ENCODE measurements at places on chromosomes 6 and 20. TPM values are rescaled to one million over a fixed set of nuclear protein-coding genes. Genes with fewer than 3 reads are reported as not detected.

- no peak for DNase-seq
These were observed 493.3 kb downstream of the ADGRB3 start for GRCh38 chr6:69128411-69128810.

The EYS gene
- under 0.01 TPM for total RNA-seq

- DNase-seq: peak; percentile 85
These were observed 5.9 kb upstream of the TCEA2 start for GRCh38 chr20:64056889-64057627.

DNA sequence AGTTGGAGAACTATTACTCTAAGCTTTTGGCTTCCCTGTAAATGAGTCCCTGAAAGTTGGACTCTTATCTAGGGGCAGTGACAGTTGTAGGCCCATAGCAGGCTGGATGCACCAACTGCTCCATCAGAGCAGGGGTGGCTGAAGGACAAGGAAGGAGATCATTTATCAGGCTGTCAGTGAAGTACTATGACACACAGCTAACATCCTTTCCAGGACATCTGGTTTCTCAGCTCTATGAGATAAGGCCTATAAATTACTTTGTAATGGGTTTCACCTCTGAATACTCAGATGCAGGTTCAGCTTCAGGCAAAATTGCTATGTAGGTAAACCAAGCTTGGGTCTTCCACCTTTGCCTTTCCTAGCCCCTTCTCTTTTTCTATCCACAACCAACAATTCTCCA is 468.5 kb downstream of the KIF16B start:
- no peak for DNase-seq

GRCh38 chr6:1322156-1322555 is 10.3 kb downstream of the FOXQ1 start:
- no peak for DNase-seq

DNA sequence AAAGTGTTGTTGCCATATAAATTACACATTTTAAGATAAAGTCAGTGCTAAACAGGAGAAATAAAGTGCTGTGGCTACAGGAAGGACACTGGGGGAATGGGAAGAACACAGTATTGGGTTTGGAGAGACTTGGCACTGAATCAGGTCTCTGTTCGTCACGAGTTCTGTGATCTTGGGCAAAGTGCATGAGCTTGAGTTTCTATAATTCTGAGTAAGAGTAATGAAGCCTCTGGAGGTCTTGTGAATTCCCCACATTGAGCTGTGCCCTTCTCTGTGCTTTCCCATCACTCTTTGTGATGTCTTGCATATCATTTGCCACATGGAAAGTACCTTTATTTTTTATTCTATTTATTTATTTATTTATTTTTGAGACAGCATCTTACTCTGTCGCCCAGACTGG is 16.8 kb upstream of the EEF1A1 start:
- no peak for DNase-seq

DNA sequence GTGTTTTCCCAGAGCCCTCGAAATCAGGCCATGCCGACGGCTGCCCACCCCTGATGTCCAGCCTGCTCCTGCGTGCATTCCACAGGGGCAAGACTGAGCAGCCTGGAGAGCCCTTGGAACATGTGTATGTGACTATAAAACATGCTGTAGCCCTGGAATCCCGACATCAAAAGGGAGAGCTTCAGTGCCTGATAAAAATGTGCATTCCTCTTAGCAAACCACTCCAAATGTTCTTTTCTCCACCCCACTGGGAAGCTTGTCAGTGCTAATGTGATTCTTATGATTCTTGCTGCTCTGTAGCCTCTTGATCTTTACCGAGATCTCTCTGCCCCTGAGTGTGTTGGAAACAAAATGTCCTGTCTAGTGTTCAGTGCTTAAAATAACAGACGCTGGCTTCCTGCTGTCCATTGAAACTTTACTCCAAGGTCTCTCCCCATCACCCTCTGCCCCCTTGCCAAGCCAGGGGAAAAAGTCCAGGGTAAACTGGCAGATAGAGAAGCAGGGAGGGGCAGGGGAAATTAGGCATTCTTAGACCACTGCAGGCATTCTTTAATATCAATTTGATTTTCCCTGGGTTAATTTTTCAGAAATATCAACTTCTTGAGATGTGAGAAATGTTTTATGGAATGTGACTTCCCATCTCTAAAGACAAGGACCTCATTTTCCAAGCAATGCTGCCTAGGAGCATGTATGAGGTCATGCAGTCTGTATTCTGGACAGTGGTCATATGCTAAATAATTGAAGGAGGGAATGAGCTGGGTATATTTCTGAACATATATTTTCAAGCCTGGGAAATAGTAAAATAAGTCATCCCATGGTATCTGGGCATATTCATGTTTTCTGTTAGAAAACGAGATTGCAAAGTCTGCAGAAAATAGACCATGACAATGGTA is 73.8 kb upstream of the ISM1 start:
- no peak for DNase-seq

- DNase-seq: no peak
These were observed 29.0 kb downstream of the CDK19 start for GRCh38 chr6:110786271-110786670.

- DNase-seq: no peak
These were observed 274.1 kb upstream of the CITED2 start for GRCh38 chr6:139648430-139649000.

- DNase-seq: no peak
These were observed 75.9 kb upstream of the EYA4 start for GRCh38 chr6:133165235-133165634.

GRCh38 chr20:38776363-38776762 is 28.1 kb downstream of the ACTR5 start:
- DNase-seq: no peak

DNA sequence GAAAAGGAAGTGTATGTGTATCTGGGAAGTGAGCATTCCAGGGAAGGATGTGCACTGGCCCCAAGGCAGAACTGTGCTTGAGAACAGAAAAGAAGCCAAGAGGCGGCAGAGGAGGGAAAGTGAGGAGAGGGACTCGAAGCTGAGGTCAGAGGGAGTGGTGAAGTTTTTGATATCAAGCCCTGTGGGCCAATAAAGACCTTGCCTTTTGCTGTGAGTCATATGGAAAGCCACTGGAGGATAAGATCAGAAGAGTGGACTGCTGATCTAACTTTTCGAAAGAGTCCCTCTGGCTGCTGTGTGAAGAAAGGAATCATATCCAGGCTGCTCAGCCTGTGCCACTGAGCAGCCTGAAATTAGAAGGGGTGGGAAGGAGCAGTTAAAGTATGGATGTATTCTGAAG is 99.4 kb downstream of the EYA4 start:
- DNase-seq: no peak

DNA sequence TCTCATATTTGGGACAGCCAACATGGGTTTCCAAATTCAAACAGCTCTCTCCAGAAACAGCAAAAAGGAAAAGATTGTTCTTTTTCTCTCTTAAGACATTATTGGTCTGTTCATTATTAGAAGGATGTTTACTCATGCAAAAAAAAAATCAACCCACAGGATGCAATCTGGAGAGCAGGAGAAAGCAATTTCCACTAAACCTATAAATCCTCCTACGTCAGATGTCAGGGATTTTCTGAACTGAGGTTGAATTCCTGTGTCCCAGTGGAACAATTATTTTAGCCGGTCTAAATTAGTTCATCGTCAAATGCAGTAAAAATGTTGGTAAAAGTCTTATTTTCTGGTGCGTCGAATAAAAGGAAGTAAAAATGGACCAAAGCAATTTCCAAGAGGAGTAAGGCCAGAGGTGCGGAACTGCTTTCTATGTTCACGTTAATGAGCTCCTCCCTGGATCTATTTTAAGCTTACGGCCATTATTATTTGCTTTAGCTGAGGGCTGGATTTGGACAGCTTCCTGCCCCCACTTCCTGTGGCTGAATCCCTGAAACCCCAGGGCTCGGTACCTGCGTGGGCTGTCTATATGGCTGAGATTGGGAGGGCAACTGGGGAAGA is at the start of gene GABRR1:
TSS of gene GABRR1 (minus strand) at position 60 of the 612 bp plus-strand sequence. CDS start at position 24, 36 bp downstream.
- no peak for DNase-seq

The HLA-DRB1 gene
- total RNA-seq: 1.5 TPM

GRCh38 chr6:12126051-12126450 is 113.9 kb downstream of the HIVEP1 start:
- DNase-seq: no peak

DNA sequence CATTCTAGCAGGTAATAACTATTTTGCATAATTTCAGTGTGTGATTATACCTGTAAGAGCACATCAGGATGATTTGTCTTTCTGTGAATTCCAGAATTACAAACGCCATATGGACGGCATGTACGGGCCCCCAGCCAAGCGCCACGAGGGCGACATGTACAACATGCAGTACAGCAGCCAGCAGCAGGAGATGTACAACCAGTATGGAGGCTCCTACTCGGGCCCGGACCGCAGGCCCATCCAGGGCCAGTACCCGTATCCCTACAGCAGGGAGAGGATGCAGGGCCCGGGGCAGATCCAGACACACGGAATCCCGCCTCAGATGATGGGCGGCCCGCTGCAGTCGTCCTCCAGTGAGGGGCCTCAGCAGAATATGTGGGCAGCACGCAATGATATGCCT is 122.7 kb downstream of the TMEM242 start:
- DNase-seq: no peak

DNA sequence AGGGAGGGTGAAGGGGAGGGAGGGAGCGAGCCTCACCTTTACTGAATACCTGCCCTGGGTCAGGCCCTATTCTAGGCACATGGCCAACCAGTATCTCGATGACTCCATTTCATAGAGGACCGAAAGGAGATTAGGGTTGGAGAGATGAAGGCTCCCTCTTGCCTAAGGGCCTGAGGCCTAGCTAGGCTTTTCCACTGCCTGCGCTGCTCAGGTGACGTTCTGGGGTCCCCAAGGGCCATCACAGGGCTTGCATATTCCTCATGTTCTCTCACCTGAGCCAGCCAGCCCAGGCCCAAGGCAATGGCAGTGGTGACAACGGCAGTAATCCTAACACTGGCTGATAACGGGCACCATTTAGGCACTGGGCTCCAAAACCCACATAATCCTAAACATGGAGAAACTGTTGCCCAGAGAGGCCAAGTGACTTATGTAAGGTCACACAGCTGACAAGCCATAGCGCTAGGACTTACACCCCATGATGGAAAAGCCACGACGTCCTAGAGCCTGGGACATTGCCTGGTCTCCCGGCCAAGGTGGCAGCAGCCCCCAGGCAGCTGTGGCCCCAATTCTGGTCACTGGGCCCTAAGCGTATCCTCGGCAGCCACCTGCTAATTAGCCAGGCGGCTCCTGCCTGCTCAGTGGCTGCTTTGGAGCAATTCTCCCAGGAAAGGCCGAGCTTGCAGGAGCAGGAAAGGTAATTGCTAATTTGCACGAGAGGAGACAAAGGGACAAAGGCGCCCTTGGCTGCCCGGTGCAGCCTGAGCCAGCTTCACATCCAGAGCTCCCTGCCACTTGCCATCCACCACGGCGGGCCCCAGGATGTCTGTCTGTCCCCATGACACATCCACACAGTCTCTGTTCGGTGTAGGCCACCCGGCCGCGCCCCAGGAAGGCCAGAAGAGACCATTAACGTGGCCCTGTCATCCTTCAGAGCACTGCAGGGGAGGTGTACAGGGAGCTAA is 21.5 kb downstream of the NOL4L start:
- DNase-seq: no peak

- DNase-seq: peak; percentile 22
These were observed 47.8 kb upstream of the NT5E start for GRCh38 chr6:85402071-85402470.

- DNase-seq: no peak
These were observed 13.7 kb upstream of the MLN start for GRCh38 chr6:33817489-33817888.

The DSP gene
- total RNA-seq: 19.2 TPM

The C6orf58 gene
- total RNA-seq: not detected

GRCh38 chr20:3158968-3159431 is 665 bp downstream of the FASTKD5 start:
- peak; percentile 41 for DNase-seq

DNA sequence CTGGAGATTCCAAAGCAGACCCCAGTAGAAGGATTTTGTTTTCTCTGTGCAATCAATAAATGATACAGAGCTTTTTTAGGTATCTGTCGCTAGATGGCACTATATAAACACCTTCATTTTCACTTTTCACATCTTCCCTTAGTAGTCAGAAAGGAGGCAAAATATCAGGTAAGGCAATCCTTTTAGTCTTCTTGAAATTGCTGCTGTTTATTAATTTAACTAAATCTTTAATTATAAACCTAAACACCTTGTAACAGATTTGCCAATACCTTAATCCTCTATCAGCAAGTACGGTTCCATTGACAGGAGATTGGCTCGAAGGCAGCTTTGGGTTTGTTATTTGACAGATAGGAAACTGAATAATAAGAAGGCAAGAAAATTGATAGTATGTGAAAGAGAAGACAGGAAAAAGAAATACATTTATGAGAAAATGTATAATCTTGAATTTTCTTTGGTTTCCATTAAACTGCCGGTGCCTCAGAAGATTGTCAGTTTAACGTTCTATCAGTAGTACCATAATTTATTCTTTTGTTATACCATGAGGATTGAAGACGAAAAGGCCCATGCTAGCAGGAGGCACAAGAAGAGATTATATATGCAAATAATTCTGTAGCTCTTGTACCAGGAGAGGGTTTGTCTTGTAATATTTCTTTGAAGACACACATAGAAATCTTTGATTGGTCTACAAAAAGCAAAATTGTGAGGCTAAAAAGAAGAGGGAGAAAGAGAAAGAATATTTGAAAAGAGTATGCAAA is 23.5 kb upstream of the IBTK start:
- peak; percentile 34 for DNase-seq

The ERVFRD-1 gene
- total RNA-seq: under 0.01 TPM

DNA sequence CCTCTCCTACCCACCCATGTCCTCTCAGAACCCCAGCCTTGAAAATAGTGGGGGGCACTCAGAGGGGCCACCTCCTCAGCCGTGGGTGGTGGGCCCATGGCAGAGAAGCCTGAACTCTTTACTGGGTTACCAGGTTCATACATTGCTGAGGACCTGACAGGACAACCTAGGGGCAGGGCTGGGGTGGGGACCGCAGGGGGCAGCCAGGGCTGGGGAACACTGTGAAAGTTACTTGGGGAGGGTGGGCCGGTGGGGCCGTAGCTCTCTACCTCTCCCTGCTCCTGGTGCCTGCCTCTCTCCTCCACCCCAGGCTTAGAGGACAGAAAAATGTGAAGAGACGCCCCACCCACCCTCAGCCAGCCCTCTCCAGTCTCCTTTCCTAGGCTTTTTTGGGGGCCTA is 15.4 kb downstream of the MDFI start:
- no peak for DNase-seq

The DCBLD1 gene
- 32.3 TPM for total RNA-seq

The KIF6 gene
- under 0.01 TPM for total RNA-seq

GRCh38 chr6:89527634-89528033 is 94.7 kb downstream of the ANKRD6 start:
- no peak for DNase-seq

DNA sequence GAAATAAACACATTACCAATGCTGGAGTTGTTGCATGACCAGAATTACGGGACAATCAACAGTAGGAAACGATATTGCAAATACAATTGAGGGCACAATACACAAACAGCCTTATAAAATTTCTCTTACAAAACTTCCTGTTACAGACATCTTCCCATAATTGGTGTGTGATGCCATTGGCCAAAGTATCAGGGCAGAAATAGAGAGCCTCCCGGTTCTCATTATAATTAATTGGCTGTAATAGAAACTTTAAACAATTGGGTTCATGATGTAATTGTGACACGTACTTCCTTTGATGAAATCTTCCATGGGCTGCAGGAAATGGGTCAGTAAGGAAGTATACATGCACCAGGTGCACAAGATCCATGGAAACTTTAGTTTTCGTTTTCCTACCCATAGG is 40.3 kb upstream of the RALGAPA2 start:
- DNase-seq: peak; percentile 83

GRCh38 chr20:34517114-34517505 is 888 bp downstream of the DYNLRB1 start:
- no peak for DNase-seq

The TP53INP2 gene
- 3.6 TPM for total RNA-seq

- DNase-seq: no peak
These were observed 27.9 kb upstream of the POPDC3 start for GRCh38 chr6:105207524-105208269.

Measured in lung microvascular endothelial cell (primary cell).